Spinal cord (tissue), 10 donors: ENCODE measurements at places on chromosomes 2 and 18.
A peak's percentile ranks its signal among the peaks of the same experiment; 100 is the strongest.

- DNase-seq = no peak
These were observed 36.5 kb downstream of the PSMD14 start for GRCh38 chr2:161344692-161345091.

- no peak for DNase-seq
These were observed 1044.4 kb upstream of the CNTNAP5 start for GRCh38 chr2:122980671-122981070.

DNA sequence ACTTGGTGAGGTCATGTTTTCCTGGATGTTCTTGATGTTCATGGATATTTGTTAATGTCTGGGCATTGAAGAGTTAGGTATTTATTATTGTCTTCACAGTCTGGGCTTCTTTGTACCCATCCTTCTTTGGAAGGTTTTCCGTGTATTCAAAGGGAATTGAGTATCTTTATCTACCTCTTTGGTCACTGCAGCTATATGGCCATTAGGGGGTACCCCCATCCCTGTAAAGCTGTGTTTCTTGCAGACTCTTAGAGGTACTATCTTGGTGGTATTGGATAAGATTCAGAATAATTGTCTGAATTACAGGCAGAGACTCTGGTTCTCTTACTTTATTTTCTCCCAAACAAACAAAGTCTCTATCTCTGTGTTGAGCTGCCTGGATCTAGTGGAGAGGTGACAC lies 401.6 kb upstream of the FSIP2 start:
- DNase-seq = no peak

DNA sequence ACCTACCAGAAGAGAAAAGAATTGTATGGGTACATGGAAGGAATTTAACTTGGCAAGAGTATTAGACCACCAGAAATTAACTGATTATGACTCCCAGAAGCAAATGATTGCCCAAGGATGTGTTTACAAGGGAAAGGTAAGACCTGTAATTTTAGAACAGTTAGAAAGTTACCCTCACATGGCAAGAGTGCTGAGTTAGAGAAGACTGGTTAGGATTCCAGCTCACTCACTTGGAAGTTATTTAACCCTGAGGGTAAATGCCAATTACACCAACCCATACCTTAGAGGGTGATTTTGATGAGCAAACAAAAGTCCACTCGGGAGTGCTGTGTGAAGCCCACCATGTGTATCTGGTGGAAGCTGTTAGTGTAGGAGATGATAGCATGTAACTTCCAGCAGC lies 170.2 kb downstream of the TPGS2 start:
- DNase-seq = no peak

DNA sequence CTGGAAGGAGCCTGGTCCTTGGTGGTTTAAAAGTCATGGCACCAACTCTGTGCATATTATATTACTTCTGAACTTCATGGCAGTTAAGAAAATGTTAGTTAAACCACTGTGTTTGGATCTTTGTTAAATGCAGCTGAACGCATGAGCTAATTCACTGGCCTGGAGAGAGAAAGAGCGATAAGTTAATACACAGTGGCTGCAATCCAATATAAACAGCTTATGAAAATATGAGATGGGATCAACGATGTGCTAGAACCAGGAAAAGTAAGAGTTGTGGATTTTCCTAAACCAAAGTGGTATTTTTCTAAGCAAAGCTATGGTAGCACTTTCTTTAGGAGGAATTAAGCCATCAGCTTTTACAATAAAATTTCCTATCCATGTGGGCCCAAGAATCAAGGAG lies 326.7 kb downstream of the MTX2 start:
- no peak for DNase-seq

- DNase-seq = no peak
These were observed 94.0 kb upstream of the OTX1 start for GRCh38 chr2:62956651-62957050.

GRCh38 chr2:84963692-84964405 lies 7.1 kb upstream of the KCMF1 start:
- DNase-seq = no peak

GRCh38 chr2:180115675-180116074 lies 108.6 kb upstream of the CWC22 start:
- no peak for DNase-seq

DNA sequence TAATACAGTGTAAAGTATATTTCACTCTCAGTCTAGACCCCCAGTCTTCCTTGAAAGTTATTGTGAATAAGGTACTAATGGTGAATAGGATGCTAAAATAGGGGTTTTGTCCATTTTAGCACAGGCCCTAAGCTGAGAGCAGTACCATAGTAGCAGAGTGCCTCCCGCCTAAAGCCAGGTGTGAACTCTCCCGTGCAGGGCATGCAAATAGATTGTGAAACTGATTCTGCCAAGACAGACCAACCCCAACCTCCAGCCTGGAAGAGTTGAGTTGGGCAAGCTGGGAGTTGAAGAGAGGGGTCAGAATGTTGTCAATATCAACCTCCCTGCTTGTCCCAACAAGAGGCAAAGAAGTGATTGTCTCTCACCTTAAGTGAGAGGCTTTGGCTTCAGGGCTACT lies 97.4 kb upstream of the CYRIA start:
- DNase-seq = no peak

DNA sequence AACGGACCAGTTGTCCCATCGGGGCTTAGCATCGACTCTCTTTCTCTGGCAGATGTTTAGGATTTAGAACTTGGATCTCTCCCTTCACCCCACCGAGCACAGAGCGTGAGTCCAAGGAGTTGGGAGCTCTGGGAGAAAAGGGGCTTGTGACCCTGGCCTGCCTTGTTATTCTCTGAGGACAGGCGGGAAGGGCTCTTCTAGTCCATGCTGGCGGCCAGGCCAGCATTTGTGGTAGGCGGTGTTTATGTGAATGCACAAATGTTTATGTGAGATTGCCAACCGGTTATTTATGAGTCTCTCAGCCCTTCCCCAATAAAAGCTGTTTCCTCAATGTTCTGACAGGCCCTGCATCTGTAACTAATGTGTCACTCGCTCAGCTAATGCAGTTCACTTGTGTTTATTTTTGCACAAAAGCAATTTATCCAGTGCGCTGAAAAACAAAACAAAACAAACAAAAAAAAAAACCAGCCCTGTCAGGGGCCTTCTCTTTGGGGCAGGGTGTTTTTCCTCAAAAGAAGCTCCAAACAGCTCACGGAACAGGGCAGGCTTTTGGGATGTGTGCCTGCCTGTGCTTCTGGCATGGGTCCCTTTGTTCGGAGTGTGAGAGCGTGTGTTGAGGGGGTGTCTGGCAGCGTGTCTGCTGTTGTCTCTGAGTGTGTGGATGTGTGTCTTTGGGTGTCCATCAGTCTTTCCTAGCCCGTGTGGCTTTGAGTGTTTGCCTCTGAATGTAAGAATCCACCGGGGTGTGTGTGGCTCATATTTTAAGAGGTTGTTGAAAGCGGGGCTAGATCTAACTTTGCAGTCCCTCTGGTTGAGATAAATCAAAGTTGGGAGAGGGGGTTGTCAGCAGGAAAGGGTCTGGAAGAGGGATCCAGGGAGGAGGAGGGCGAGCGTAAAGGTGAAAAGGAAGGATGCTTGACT lies 52.8 kb upstream of the HAAO start:
- peak; percentile 66 for DNase-seq

DNA sequence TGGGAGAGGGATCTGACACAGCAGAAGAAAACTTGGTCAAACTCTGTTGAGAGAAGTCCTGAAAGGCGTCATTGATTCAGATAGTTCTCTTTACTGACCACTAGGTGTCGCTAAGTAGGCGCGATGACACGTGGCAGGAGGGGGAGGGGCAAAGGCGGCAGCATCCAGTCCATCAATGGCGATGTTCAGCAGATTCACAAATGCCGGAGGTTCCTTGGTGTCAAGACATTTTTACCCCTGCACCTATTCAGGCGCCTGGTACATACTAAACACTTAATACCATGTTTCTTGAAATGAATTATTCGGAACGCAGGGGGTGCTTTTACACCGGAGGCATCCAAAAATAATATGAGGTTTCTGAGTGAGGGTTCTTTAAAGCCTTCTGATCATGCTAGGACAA lies 3.0 kb upstream of the PLEK start:
- DNase-seq = peak; percentile 73

- DNase-seq = no peak
These were observed 139.7 kb downstream of the FAM161A start for GRCh38 chr2:61714210-61714609.

DNA sequence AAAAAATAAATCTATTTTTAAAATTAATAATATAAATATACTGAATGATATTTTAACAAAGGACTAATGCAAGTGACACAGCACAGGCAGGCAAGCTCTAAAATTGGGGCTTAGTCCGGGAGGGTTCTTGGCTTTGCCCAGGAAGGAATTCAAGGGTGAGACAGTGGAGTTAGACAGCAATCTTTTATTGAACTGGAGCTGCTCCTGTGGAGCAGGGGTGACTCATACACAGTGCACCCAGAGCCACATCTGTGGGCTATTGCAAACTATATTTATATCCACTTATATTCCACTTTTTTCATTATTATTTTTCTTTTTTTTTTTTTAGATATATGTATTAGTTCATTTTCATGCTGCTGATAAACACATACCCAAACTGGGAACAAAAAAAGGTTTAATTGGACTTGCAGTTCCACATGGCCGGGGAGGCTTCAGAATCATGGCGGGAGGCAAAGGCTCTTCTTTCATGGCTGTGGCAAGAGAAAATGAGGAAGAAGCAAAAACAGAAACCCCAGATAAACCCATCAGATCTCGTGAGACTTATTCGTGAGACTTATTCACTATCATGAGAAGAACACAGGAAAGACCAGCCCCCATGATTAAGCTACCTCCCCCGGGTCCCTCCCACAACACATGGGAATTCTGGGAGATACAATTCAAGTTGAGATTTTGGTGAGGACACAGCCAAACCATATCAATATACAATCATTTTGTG lies 437.1 kb downstream of the BCL11A start:
- no peak for DNase-seq

DNA sequence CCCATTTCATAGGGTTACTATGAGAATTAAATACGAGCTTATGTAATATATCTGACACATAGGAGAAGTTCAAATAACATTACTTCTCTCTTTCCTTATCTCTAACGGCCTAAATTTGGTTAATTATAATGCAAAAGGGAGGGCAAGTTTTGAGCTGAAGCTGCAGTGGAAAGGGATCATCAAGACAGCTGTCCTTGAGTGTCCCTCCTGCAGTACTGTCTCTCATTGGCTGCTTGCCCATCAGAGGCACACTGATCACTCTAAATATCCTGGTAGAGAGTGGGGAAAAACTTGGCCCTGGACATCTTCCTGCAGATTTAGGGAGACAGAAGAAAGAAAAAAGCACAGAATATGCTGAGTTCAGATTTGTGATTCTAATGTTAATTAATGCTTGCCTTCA lies 186.0 kb downstream of the CAMKMT start:
- DNase-seq = no peak

DNA sequence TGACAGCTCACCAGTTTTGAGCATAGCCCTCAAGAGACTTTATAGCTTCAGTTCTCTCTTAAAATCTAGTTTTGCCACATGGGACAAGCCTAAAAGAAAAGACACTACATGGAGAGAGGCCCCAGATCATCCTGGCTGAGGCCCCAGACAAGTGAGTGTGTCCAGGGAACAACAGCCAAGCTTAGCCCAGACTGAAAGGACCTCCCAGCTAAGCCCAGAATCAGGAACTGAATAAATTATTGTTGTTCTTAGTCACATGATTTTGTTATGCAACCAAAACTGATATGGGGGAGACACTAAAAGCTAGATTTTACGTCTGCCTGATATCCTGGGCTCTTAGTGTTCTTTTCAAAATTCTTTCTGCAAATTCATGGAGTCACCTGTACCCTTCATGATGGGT lies 29.3 kb upstream of the LBH start:
- DNase-seq = no peak

- no peak for DNase-seq
These were observed 2.1 kb upstream of the SKA1 start for GRCh38 chr18:50372743-50373142.

GRCh38 chr2:19787134-19787533 lies 114.6 kb downstream of the TTC32 start:
- no peak for DNase-seq

- DNase-seq = no peak
These were observed 845 bp downstream of the CFAP210 start for GRCh38 chr2:169693360-169693759.

DNA sequence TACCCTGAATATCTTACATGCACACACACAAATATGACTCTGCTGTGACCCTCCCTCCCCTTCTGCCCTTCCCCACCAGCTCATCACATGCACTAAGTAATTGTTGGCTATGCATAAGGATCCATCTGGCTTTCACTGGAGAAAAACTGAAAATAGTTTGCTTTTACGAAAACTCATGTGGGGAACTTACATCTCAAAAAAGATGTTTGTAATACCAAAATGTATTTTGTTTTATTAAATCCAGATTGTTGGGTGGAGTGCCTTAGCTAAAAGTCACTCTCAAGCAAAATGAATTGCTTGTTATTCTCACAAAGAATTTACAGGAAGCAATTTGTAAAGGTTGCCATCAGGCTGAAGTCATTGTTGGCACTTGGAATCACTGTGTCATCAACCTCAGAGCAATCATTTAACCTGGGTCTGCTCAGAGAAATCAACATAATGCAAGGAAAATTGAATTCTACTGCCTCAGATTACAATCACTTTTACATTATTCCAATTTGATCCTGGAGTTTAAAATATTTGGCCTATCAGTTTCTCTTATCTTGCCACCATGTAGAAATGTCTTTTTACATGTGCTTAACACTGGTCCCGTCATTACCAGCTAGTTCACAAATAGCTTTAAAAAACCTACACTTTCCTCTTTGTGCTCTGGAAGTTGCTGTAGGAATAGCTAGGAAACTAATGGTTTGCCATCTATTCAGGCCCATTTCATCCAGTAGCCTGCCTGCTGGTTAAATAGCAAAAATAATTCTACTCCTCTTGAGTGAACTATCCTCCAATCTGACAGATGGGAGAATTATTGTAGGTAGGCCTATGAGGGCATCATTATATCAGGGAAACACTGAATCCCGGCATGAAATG lies 90.3 kb upstream of the TMEM17 start:
- DNase-seq = no peak

- no peak for DNase-seq
These were observed 76.6 kb upstream of the GPC1 start for GRCh38 chr2:240358821-240359397.

GRCh38 chr2:68632021-68632420 lies 11.4 kb upstream of the PROKR1 start:
- DNase-seq = no peak

GRCh38 chr2:200028998-200029397 lies 73.6 kb downstream of the MAIP1 start:
- DNase-seq = no peak

DNA sequence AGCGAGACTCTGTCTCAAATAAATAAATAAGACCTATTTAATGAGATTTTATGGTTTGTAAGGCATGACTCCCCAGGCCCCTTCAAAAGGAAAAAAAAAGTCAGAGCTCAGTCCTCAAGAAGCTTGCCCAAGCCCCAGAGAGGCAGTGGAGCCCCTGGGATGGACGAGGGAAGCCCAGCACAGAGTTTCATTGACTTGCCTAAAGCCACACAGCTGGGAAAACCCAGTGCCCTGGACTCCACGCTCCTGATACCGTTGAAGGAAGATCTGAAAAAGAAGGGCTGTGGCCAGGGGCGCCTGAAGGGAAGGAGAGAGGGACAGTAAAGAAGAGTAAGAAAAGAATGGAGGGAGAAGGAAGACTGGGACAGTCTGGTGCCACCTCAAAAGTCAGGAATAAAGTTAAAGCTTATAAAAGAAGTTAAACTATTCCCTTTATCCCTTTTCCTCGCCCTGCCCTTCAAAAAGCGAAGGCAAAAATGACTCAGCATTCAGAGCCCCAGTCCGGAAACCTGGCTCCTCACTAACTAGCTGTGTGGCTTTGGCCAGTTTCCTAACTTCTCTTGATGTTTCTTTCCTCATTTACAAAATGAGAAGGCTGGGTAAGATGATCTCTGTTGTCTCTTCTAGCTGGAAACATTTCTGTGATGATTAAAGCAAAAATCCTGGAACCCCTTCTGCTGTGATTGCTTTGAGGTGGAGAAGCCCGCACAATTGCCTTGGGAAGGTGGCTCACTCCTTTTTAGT lies 46.7 kb downstream of the LYPD1 start:
- no peak for DNase-seq
